T-helper 2 cell treated with Interferon-gamma antibody and Interleukin-4, amounts not matched to agents 5 μg/mL and 100 μg/mL, for 36 hours (primary cell): ENCODE measurements at places on chromosomes 2 and 18.

DNA sequence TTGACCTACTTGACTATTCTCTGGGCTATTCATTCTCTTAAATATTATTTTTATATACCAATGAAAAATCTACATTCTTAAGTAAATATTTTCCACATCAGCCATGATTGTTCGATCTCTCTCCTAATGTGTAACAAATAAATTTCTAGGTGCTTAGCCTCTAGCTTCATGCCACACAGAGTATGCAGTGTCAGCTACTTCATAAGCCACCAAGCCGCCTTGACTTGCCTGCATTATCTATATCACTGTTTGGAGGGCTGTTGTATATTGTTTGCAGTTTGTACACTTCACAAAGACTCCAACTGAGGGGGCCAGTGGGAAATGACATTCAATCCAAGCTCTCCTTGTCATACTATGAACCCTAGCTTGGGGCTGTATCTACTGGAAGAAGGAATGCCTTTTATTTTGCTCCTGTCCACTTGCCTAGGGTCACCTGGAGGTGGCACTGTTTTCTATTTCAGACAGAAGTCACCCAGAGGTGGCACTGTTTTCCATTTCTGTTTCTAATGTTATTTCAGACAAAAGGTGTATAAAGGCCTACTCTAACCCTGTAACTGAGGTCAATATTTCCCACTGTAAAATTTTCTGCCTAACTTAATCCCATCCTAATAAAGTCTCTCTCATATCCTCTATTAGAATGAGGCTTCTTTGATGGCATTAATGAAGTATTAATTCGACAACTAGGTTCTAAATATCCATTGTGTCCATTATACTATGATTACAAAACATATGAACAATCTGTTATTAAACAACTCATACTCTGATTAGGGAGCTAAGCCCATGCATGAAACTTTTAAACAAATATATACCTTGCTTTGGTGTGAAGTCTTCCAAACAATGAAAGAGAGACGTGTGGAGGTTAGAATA, 36.4 kb downstream of the COL5A2 start:
- DNase-seq = peak; percentile 25

- no peak for DNase-seq
These were observed 34.3 kb downstream of the SCN9A start for GRCh38 chr2:166341426-166341825.

DNA sequence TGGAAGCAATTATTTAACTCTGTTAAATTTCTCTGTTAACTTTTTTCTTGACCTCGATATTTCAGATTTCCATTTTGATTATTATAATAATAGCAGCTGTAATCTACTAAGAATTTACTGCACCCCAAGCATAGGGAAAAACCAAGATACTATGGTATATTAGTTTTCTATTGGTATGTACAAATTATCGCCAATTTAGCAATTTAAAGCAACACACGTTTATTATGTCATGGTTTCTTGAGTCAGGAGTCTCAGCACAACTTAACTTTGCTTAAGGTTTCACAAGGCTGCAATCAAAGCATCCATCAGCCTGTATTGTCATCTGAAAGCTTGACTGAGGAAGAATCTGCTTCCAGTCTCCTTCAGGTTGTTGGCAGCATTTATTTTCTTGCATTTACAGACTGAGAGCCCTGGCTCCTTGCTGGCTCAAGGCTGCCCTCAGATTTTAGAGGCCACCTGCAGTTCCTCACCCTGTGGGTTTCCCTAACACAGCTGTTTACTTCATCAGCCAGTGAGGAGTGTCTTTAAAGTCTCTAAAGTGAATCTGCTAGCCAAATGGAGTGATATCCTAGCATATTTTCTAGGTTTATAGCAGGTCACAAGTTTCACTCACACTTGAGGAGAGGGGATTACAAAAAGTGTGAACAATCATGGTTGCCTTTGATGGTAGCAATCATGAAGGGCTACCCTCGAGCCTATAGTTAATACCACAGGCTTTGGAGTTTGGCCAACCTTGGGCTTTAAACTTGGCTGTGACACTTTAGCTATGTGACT, 4.4 kb upstream of the VPS54 start:
- DNase-seq = no peak

DNA sequence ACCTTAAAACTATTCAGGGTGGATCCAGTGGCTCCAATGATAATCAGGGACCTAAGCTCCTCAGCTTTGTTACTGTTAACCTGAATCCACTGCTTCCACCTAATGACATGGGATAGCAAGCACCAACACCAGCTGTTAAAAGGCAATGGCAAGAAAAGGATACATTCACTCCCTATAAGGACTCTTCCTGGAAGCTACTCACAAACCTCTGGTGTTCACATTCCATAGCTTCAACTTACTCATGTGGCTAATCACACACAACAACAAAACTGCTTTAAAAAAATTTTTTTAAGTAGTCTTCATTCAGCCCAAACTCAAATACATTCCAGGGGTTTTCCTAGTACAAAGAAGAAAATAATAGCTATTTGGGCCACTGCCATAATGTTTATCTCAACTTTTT, 24.5 kb downstream of the ROCK2 start:
- no peak for DNase-seq

DNA sequence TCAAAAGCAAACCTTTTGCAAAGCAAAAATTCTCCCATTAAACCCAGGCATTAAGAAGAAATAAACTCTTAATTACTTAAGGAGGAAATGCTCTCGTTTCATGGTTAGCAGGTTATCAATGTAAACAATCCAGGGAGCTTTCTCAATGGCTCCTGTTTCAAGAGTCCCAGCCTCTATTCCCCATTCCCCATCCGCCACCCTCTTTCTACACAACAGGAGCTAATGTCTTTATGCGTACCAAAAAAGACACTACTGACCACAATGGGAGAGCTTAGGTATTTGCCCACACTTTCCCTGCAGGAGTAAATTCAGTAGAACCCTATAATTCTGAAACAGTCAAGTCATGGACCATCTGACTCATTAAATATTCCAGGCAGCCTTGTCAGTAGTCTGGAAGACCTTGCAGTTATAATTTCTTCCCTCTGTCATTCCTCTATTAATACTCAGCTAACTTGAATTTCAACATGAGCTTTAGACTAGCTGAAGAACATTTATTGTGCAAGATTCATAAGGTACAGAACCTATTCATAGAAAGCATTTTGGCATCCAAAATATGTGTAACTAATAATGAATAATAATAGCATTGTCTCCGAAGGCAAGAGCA, 48.6 kb downstream of the SLC8A1 start:
- DNase-seq = no peak

DNA sequence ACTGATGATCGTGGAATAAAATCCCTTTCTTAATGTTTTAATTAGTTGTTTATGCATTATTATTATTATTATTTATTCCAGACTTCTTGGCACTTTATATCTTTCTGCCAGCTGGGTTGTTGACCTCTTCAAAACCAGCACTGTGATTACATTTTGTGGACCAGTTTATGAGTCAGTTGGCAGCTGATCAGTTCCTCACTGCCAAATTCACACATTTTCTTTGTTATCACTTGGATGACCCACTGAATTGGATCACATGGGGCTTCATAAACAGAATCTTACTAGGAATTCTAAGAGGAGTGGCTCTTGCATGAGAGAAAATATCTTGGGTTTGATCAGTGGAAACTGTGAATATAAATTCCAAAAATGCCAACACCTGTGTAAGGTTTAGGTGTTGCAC, 321.8 kb upstream of the SPRED2 start:
- DNase-seq = no peak

GRCh38 chr2:239535413-239536144, 134.8 kb upstream of the HDAC4 start:
- no peak for DNase-seq

GRCh38 chr2:189849550-189849949, 65.3 kb downstream of the PMS1 start:
- DNase-seq = no peak

- DNase-seq = no peak
These were observed 2.2 kb downstream of the NXPH2 start for GRCh38 chr2:138777996-138778395.

GRCh38 chr18:3447068-3447894, 2.7 kb upstream of the TGIF1 start:
- DNase-seq = peak; percentile 41

DNA sequence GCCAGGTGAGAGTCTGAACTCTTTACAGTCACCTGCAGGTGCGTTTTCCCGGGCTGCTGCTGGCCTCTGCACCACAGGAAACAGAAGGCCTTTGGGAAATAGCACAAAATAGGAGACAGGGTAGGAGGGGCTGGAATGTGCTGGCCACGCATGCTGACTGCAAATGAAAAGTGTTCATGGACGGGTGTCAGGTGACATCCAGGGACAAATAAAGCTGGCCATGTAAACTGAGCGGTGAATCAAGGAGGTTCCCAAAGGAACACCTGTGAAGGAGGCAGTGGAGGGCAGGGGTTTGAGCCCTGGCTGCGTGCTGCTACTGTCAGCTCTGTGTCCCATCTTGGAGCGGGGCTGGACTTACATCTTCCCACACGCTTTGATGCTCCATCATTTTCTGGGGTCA, 42.4 kb upstream of the GBX2 start:
- DNase-seq = no peak

- DNase-seq = no peak
These were observed 83.9 kb upstream of the EML6 start for GRCh38 chr2:54639609-54640008.

GRCh38 chr2:59706729-59707128, 846.7 kb downstream of the BCL11A start:
- DNase-seq = no peak

DNA sequence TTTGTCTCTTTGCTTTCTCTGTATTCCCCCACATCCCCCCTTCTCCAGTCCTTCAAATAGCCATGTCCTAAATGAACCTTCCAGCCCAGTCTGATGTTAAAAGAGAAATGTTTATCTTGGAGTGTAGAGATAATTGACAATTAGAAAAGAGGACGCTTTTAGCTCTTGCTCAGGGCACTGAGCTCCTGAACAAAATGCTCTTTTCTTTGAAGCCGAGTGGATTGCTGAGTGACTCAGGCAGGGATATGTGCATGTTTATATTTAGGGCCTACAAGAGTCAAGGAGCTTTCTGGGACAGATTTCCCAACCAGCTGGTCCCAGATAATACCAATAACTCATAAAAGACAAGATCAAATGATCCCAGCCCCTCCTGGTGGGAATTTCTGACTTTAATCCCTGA, 88.0 kb upstream of the SETBP1 start:
- no peak for DNase-seq

DNA sequence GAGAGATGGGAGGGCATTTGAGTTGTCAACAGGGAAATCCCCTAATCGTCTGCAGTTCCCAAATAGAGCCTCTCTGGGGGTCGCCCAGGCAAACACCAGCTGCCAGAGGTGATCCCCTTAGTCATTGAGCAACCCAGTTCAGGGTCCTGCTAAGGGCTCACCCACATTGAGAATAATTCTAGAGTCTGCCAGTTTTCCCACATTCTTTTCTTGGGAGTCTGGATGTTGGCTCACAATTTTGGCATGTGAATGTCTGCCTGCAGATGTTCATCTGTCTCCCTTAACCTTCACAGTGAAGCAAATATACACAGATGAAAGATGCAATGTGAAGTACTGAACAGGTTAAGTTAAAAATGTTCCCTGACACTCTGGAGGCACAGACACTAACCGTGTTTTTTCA, 11.4 kb upstream of the SMIM21 start:
- no peak for DNase-seq

GRCh38 chr2:158120102-158120501, 18.4 kb downstream of the UPP2 start:
- no peak for DNase-seq

DNA sequence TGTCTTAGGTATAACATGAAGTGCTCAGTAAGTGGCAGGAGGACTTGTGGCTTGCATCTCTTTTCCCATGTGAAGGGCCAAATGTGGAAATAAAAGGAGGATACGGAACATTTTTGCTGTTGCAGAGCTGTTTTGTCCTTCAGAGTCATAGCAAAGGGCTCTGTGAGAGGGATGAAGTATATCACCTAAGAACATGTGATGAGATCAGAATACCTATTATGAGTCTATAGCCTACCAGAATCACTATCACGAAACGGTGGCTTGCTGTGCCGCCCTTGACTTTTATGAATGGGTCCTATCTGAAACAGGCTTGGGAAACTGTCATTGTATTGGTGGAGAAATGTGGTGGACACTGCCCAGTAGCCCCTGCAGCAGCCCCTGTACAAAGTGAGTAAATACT, 67.0 kb upstream of the ITGB6 start:
- DNase-seq = no peak

GRCh38 chr2:150449856-150450255, 37.6 kb downstream of the RND3 start:
- DNase-seq = no peak

DNA sequence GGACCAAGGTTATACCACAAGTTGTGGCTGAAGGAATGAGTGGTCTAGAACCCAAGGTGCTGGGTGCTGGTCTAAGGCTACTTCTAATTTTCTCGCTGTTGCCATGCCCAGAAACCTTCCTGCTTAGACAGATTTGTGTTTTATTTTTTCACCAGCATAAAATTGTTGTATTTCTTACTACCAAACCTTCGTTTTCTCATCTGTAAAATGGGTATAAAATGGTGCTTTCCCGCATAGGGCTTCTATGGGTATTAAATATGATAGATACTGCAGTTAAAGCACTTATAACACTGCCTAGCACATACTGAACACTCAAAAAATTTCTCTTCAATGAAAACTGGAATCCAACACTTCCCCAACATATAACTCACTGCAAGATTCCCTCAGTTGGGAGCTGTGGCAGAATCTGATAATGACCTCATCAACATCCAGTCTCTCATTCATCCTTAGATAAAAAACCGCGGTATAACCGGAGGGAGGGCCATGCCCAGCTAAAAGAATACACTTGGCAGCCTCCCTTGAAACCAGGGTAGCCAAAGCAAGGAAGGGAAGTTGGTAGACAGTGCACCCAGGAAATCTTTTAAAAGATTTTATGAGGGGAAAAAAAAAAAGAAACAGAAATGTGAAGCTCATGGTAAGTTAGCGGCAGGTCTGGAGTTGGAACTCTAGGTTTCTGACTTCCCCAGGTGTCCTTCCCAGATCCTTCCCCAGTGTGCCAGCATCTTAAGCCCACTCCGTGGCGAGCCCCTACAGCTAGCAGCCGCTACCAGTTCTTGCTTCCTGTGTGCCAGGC, 1.2 kb downstream of the NEMP2 start:
- DNase-seq = no peak
